Stimulated activated CD8-positive, alpha-beta memory T cell treated with anti-CD3 and anti-CD28 coated beads, Interleukin-4, amount 100 ng/mL, for 1 hour (primary cell): ENCODE measurements at places on chromosomes 13 and 19.
A peak's percentile ranks its signal among the peaks of the same experiment; 100 is the strongest.

DNA sequence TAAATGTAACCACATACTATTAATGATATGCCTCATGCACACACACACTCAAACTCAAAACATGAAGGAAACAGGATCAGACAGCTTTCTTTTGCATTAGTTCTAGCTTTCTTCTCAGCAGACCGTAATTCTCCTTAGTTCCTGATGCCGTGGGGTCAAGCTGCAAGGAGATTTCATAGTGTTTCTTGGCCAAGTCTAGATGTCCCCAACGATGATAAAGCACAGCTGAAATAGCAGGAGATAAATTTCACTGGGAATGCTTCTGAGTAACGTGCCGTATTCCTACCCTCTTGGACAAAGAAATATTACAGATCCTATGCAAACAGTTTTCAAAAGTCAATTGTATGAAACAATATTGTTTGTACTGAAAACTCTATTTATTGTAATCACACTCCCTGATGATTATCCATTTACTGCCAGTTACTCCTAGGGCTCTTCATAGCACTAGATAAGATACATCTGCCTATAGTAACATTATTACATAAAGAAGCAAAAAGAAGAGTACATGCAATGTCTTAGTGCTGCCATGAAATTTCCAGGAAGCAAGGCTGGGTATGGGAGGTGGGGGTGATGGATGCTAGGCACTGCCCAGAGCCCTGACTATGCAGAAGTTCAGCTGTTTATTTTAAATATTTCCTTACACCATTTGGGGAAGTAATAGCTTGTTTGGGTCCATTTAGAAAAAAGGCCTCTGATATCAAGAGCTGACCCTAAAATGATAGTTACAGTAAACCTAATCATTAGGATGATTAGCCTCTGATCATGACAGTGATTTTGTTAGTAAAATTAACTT, 16.5 kb upstream of the GGACT start:
- DNase-seq, result no peak

GRCh38 chr19:14545716-14546082, 16.3 kb downstream of the TECR start:
- no peak for DNase-seq

GRCh38 chr19:19261350-19262189, 11.5 kb downstream of the TM6SF2 start:
- DNase-seq, result no peak

- DNase-seq, result no peak
Observed at GRCh38 chr13:91185294-91185863, 162.1 kb upstream of the MIR17HG start.

GRCh38 chr19:40907968-40908735, 26.1 kb upstream of the CYP2A7 start:
- peak; percentile 45 for DNase-seq

GRCh38 chr19:2627855-2628254, 74.6 kb downstream of the GNG7 start:
- no peak for DNase-seq

- no peak for DNase-seq
Observed at GRCh38 chr13:86486582-86486981, 687.4 kb upstream of the SLITRK6 start.

DNA sequence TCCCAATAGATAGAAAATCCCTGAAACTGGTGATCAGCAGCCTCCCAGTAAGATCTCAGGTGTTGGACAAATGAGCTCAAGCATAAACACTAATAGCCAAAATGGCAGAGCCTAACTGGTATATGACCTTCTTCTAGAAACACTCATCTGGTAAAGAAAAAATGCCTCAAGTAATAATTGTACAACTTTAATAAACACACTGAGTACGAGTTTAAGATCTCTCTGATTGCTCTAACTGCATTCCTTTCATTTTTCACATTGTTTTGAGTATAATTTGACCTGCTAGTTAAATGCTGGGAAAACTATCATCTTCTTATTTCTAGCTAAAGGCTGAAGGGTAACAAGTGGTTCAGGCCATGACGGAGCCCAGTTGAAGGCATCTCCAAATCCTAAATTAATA, 2009.5 kb upstream of the PCDH20 start:
- DNase-seq, result no peak

- no peak for DNase-seq
Observed at GRCh38 chr13:50250401-50250800, 235.2 kb downstream of the KCNRG start.

- no peak for DNase-seq
Observed at GRCh38 chr19:844546-844971, 3.8 kb downstream of the PRTN3 start.

- no peak for DNase-seq
Observed at GRCh38 chr13:98054301-98054700, 88.6 kb upstream of the FARP1 start.

- no peak for DNase-seq
Observed at GRCh38 chr13:92403606-92404005, 823.0 kb upstream of the GPC6 start.

DNA sequence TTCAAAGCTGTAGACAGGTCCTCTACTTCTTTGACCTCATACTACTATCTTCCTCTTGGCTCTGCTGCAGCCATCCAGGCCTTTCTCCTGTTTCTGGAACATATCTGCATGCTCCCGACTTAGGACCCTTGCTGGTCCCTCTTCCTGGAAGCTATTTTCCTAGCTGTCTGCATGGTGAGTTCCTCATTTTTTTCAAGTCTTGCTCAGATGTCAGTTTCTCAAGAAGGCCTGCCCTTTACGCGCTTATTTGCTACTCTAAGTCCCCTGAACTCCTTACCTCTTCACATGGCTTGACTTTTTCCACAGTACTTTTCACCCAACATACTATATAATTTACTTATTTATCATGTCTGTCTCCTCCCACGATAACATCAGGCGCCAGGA, 31.4 kb downstream of the DNAJC3 start:
- DNase-seq, result no peak

DNA sequence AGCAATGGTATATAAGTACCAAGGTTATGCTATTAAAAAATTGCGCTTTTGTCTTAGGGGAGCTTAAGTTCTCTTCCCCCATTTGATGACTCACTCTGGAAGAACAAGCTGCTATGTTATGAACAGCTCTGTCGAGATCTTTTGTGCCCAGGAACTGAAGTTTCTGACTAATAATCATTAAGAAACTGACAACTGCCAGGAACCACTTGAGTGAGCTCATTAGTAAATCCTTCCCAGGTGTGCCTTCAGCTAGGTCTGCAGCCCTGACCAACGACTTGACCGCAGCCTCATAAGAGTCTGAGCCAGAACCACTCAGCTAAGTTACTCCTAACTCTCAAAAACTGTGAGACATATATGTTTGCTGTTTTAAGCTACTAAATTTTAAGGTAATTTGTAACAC, 147.8 kb downstream of the SLITRK6 start:
- no peak for DNase-seq

DNA sequence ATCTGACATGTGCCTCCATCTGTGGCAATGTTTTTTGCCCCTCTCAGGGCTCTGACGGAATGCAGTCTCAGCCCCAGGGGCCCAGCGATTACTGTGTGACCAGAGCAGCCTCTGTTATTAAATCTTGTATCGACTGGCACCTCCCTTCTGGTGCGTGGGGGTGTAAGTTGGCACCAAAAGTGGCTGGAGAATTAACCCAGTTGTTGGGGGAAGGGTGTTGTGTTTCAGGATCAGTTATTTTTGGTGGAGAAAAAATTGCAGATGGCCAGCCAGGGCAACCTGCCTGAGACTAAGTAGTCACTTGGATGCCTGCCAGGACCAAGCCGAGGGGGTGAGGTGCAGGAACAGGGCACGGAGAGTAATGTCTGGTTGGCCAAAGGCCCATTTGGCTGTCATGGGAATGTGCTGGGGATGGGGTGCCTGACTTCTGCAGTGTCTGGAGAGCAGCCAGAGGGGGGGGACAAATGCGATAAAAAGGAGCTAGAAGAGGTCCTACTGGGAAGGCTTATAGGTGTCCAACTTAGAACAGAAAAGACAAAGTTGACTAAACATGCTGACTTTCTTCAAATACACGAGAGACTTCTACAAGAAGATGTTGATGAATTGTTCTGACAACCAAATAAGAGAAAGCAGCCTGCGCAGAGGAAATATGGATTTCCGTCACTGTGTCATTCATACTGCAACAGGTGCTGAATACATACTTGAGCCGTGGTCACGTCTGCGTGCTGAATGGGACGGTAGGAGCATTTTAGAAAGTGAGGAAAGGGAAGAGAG, 69.8 kb downstream of the SIAH3 start:
- DNase-seq, result no peak

DNA sequence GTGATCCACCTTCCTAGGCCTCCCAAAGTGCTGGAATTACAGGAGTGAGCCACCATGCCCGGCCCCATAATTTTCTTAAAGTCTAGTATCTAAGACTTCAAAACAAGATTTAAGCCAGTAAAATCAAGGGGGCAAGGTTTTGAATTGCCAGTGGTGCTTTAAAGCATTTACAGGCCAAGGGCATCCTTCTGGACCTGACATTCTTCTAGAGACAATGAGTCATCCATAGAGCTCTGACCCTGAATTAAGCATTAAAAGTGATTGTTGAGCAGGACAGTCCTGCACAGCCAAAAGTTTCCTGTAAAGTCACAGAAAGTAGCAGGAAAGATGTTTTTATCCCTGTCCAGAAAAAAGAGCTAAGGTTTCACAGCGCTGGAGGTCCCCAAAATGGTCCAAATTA, 50.9 kb upstream of the ATP12A start:
- no peak for DNase-seq
